ENCODE measurements at places on chromosomes 5 and 9.

- DNase-seq, result no peak
These were observed 48.5 kb upstream of the DHFR start for GRCh38 chr5:80703291-80703690.

DNA sequence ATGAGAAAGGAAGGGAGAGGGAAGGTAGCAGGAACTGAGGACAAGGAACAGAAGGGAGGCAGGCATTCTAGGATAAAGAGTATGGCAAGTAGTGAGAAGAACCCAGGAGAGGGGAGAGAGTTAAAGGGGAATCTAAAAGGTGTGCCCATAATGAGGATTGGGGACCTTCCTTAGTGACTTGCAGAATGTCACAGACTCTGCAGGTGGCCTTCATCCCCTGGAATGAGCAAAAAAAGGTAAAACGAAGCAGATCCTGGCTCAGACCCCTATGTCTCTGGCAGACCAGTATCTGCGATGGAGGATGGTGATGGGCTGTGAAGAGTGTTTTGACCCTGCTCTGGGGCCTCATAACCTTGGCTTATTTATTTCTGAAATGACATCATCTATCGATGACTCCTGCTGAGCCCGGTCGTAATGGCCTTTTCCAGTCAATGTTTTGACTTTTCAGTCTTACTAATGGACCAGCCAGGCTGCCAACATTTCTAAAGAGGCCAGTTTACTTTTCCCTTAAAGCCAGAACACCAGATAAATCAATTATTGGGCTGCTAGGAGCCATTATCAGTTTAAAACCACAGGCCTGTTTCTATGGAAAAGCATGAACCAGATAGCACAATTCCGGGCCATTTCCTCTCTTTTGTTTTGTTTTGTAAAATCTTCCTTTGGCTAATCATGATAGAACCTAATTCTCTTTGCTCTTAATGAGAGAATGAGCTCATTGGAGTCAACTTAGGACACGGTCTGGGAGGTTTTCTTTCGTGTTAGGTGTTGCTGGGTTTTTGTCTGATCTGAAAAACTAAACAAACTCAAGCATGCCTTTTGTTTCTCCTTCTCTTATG lies 3.1 kb downstream of the TMOD1 start:
- DNase-seq, result no peak

- no peak for DNase-seq
These were observed 62.2 kb downstream of the NTRK2 start for GRCh38 chr9:84731696-84732095.

- peak; percentile 81 for DNase-seq
These were observed 130.9 kb upstream of the SLC30A5 start for GRCh38 chr5:68962757-68963484.

DNA sequence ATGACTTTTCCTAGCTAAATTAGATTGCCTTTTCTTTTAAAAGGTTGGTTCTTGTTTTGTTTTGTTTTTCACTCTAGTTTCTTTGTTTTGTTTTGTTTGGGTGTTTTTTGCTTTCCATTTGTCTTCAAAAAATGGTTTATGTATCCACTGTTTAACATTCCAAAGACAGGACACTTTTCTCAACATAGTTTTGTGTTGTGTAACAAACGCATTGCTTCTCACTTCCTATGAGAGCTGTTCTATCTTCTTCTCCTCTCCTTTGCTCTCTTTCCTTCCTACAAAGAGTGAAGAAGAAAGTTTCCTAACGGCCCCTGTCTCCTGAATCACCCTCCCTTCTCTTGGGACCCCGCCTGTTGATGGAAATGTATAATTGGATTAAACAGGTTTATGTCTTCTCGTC lies 539.7 kb downstream of the ACTL7B start:
- no peak for DNase-seq

GRCh38 chr5:50559955-50560354 lies 106.5 kb upstream of the PARP8 start:
- no peak for DNase-seq

GRCh38 chr5:96247097-96247701 lies 185.8 kb downstream of the PCSK1 start:
- DNase-seq, result peak; percentile 40

DNA sequence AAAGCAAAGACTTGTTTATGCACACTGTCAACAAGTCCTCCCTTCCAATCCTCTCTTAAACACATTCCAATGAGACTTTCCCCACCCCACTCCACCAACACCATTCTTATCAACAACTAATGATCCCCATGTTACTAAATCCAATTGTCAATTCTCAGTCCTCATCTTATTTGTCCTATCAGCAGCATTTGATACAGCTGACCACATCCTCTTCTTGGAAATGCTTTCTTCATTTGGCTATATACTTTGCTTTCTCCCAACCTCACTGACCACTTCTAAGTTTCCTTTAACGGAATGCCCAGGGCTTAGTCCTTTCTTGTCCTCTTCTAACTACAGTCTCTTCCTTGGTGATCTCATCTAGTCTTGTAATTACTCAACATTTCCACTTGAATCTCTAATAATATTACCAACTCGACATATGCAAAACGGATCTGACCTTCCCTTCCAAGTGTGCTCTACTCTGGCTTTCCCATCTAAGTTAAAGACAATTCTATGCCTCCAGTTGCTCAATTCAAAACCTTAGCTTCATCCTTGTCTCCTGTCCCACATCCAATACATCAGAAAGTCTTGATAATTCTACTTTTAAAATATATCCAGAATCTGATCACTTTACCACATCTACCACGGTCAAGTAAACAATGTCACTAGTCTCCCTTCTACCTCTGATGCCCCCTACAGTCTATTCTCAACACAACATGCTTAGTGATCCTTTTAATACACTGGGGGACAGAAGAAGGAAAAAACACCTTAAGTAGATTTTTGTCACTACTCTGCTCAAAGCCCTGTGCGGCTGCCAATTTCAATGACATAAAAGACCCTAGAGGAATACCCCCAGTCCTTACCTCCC lies 25.5 kb downstream of the AGTPBP1 start:
- no peak for DNase-seq

DNA sequence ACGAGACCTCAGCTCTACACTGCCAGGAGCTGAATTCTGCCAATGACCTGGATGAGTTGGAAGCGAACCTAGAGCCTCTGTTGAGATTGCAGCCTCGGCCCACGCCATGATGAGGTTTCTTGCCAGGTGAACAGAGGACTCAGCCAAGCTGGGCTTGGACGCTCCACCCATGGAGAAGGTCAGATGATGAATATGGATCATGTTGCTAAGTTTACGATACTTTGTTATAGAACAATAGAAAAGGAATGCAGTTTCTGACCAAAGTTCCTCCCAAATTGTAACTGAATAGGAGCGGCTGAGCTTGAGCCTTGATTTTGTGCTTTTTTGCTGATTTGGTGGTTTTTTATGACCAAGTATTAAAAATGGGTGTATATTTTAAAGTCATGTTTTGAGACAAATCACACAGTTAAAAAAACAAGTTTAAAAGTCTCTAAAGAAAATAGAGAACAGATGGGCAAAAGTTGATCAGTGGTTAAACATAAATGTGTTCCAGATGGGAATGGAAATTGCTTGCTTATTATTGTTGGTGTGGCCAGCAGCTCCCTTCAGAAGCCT lies 32.9 kb downstream of the ROPN1L start:
- peak; percentile 40 for DNase-seq

DNA sequence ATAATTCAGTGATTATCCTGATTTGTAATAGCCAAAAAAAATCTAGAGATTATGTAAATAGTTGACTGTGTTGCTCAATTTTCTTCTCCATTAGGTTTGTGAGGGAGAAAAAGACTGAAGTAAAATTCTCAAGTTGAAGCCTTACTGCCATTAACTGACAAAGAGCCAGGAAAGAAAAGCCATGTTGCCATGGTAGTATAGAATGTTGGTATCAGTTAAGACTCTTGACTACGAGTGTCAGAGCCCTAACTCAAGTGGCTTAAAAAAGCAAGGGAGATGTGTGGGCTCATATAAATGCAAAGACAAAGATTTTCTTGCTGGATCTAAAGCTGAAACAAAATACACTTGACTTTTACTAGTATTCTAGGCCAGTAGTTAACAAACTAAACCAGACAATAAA lies 571.7 kb downstream of the KCTD16 start:
- DNase-seq, result no peak

DNA sequence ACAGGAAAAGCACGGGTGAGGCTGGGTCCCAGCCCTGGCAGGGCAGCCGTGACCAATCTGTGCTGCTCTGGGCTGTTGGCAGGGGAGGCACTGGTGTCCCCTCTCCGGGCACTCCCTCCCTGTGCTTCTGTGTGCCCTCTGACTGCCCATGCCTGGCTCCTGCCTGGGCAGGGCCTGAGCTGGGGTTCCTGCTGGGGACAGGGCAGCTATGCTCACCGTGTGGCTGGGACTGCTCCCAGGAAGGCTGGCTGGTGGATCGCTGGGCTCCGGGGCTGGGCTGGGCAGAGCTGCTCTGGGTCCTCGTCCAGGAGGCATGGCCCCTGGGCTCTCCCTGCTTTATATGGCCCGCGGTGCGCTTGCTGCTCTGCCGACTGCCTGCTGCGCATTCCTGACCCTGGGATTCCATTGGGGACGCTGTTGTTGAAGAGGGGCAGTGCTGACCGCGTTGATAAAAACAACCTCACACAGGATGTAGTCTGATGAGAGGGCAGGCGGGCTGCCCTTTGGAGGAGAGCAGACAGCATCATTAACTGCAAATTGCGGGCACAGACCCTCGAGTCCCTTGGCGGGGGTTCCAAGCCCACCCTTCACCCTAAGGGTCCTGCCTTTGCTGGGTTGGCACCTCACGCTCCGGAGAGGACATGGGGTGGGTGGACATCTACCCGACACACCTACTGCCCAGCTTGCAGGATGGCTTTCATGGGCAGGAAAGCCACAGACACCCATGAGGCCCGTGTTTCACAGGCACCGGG lies 955 bp downstream of the QRFP start:
- no peak for DNase-seq

GRCh38 chr5:110115503-110115902 lies 425.8 kb downstream of the MAN2A1 start:
- DNase-seq, result no peak

DNA sequence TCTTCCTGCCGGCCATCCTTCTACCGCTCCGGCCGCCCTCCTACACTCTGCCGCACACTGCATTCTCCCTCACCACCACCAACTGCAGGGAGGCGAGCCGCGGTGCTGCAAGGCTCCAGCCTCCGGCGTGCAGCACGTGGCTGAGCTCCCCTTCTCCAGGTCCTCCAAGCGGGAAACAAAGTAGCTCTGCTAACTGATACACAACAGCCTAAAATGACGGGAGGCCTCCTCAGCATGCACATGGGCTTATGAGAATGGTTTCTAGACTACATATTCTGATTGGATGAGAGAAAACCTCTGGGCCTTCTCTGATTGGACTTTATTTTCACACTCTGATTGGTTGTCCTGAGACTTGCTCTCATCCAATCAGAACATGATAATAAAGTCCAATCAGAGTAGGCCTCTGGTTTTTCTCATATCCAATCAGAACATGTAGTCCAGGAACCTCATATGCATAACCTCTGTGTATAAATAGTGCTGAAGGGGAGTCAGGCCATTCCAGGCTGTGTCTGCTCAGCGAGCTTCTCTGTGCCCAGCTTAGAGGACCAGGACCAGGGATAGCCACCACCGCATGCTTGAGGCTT lies 27.0 kb upstream of the ZNF354B start:
- no peak for DNase-seq

- DNase-seq, result no peak
These were observed 9.7 kb downstream of the SCAI start for GRCh38 chr9:125133403-125134329.

GRCh38 chr5:135341016-135341666 lies 57.9 kb downstream of the MACROH2A1 start:
- no peak for DNase-seq

GRCh38 chr5:56480078-56480704 lies 247.1 kb upstream of the ANKRD55 start:
- DNase-seq, result no peak
